ENCODE measurements at places on chromosomes 1 and 21.

DNA sequence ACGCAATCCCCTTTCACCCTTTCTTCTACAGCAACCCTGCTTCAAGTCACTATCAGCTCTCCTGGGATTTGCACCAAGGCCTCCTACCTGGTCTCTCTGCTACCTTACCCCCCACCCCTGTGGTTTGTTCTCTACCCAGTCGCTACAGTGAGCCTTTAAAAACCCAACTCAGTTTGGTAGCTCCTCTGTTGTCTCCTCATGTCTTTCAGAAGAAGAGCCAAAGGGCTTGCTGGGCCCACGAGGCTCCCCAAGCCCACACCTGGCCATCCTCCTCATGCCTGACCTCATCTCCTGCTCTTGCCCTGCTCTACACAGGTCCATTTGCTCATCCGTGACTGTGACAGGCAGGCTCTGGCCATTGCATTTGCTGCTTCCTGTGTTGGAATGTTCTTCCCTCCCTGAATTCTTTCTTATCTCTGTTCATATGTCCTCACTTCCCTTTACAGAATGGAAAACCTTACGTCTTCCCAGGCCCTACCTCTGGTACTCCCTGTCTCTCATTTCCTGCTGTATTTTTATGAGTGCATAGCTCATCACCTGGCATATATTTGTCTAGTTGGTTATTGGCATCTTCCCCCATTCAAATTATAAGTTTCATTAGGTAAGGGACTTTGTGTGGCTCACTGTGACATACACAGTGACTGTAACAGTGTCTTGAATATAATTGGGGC, 3.3 kb downstream of the RGS16 start:
- no peak for DNase-seq

- DNase-seq = no peak
Measured at GRCh38 chr1:5670590-5671350, 321.5 kb downstream of the NPHP4 start.

DNA sequence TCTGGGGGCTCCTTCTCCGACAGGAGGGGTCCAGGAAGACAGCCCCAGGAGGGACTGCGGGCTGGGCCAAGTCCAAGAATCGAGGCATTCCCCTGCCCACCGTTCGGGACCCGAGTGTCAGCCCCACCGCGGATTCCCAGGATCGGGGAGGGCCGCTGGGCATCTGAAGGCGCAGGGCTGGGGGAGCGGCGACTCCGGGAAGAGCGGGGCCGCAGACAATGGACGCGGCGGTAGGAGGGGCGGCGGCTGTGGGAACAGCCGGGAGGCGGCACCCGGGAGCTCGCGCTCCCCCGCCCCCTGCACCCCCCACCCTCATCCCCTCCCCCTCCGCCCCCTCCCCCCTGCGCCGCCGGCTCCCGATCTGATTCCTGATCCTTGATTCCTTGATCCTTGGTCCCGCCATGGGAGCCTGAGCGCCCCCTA, at the start of gene VANGL2:
VANGL2 (plus strand) TSS at position 342 of the 423 bp plus-strand sequence. CDS start 15,274 bp downstream, outside the sequence.
- peak; percentile 61 for DNase-seq

DNA sequence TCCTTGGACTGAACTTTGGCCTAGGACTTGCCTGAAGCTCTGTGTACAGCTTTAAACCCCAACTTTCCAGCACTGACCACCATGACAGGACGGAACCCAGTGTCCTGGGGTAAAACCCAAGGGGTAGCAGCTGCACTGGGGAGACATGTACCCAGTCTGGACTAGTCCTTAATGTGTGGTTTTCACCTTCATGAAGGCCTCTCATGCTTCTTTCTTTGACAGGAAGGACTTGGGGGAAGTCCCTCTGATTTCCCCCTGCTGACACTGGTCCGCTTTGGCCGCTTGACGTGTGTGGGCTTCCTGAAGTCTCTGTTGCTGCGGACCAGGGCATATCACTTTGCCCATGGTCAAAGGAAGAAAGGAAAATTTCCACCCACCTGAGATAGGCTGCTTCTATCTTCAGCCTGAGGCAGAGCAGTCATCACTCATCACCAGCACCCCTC, 66.3 kb upstream of the PRDX6 start:
- no peak for DNase-seq

GRCh38 chr21:38813143-38813542, 7.4 kb downstream of the ETS2 start:
- DNase-seq = no peak

- no peak for DNase-seq
Measured at GRCh38 chr1:89433421-89433820, 69.6 kb downstream of the GBP6 start.

DNA sequence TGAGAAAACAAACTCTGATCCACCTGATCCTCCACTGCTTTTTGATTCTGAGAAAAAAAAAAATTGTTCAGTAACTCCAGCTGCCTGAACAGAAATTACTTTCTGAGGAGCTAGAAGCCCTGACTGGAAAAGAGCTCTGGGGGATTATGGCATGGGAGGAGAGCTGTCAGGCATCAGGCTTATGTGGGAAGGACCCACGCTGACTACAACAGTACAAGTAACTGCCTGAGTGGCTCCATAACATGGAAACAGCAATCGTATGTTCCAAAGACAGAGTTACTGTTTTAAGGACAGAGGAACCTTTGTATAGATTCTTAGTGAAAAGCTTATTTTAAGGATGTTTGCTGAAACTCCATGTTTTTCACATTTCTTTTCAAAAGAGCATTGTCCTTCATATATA, 1.2 kb upstream of the ANGPTL7 start:
- DNase-seq = no peak

GRCh38 chr1:92031281-92032110, 1.7 kb downstream of the EPHX4 start:
- no peak for DNase-seq

- no peak for DNase-seq
Measured at GRCh38 chr1:207713529-207713928, 38.3 kb upstream of the CD46 start.

- DNase-seq = no peak
Measured at GRCh38 chr1:10068605-10069294, 36.0 kb downstream of the UBE4B start.

DNA sequence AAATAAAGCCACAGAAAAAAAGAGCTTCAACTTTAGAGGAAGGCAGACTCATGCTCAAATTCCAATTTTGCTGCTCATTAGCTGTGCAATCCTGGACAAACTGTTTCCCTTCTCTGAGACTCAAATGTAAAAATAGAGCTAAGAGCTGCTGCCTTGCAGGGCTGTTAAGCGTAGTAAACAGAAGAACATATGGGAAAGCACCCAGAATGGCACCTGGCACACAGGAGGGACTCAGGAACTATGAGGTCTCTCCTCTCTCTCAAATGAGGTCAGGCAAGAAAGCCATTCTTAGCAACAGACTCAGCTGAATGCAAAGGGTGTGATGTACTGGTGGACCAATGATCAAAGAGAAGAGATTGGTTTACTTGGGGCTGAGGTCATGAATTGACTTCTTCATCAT, 61.3 kb downstream of the TRABD2B start:
- DNase-seq = no peak

DNA sequence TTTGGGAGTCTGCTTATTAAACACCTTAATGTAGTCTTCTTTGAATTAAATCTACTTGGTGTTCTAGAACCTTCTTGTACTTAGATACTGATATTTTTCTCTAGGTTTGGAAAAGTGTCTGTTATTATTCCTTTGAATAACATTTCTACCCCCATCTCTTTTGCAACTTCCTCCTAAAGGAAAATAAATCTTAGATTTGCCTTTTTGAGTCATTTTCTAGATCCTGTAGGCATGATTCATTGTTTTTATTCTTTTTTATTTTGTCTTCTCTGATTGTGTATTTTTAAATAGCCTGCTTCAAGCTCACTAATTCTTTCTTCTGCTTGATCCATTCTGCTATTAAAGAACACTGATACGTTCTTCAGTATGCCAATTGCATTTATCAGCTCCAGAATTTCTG, 155.9 kb upstream of the NEGR1 start:
- DNase-seq = no peak

- peak; percentile 92 for DNase-seq
Measured at GRCh38 chr1:153545067-153546055, at the start of gene S100A4. Gene S100A4, minus strand, starts transcription at chr1:153545806. Its CDS starts 1,012 bp downstream, at chr1:153544794.
